Progenitor cell of endocrine pancreas (in vitro differentiated cells): ENCODE measurements at places on chromosomes 3 and 15. TPM values are rescaled to one million over a fixed set of nuclear protein-coding genes. Genes with fewer than 3 reads are reported as not detected.

DNA sequence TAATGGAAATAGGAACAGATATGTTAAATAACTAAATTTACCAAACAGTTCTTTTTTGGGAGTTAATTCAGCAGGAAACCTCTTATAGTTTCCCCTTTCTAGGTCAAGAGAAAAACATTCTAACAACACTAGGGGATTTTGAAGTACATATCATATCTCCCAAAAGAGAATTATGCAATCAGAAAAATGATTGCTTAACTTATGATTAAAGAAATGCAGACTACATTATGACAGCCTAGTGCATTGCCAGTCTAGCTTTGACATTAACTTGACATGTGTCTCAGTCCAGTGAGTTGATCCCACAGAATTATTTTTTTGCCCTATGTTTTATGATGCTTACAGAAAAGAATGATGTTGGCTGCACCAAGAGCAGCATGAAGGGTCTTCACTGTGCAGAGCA lies 31.7 kb upstream of the NPHP3 start:
- DNase-seq = no peak
- H3K4me1 ChIP-seq = no peaks in the 10 kb centered on the region
- no peaks in the 10 kb centered on the region for H3K36me3 ChIP-seq
- H3K27ac ChIP-seq = no peak overlapping the region
- H3K27me3 ChIP-seq = no peaks in the 10 kb centered on the region

DNA sequence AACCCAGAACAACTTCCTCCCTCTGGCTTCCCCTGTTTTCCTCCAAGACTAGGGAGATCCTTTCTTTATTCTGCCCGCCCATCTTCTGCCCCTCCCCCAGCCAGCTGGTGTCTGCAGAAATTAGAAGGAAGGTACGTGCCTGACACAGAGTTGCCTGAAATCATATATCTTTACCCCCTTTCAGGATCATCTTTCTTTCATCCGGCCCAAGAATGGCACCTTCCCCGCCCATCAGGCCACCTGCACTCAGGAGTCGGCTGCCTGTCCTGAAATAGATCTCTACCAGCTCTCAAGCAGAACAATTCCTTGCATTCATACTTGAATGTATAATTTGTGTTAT lies 133.7 kb downstream of the VGLL4 start:
- peaks cover 4% of the 10 kb centered on the region for H3K36me3 ChIP-seq
- no peaks in the 10 kb centered on the region for H3K27me3 ChIP-seq
- H3K27ac ChIP-seq = peak overlapping the region; percentile 42
- H3K4me3 ChIP-seq = no peak overlapping the region
- DNase-seq = no peak

The POLQ gene
- total RNA-seq = 9.6 and 9.9 TPM in 2 replicates

DNA sequence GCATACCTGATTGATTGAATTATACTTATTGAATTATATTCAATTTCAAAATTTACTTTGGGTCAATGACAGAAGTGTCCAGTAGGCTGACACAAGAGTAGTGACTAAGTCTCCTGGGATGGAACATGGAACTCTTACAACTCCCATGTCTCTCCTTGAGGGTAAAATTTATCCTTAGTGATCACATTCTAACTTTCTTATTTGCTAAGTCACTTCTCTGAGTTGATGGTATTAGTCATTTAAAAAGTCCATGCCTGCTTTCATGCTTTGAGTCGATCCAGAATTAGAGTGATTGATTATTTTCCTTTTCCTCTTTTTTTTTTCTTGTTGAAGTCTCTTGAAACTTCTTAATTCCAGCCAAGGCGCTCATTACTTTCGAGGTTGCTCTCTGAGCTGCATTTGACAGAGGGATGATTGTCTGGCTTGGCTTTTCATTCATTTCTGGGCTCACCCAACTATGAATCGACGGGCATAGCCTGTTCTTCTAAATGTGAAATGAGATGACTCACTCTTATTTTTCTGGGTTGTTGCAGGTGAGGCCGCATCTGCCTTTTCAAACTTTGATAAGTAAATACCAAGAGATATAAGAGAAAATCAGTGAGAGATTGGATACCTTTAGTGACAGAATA lies 34.9 kb downstream of the LRRC3B start:
- no peak for DNase-seq
- H3K27ac ChIP-seq = no peak overlapping the region
- no peaks in the 10 kb centered on the region for H3K36me3 ChIP-seq

The MCTP2 gene
- 2.6 and 5.4 TPM in 2 replicates for total RNA-seq

GRCh38 chr15:95591886-95592285 lies 738.6 kb upstream of the NR2F2 start:
- H3K27me3 ChIP-seq = peaks cover 2% of the 10 kb centered on the region
- H3K4me3 ChIP-seq = no peak overlapping the region
- H3K27ac ChIP-seq = no peak overlapping the region
- no peak for DNase-seq
- H3K4me1 ChIP-seq = no peaks in the 10 kb centered on the region

- H3K36me3 ChIP-seq = no peaks in the 10 kb centered on the region
- H3K4me3 ChIP-seq = no peak overlapping the region
- H3K27ac ChIP-seq = no peak overlapping the region
- peaks cover 4% of the 10 kb centered on the region for H3K4me1 ChIP-seq
- no peak for DNase-seq
Observed at GRCh38 chr3:36147934-36148558, 232.3 kb upstream of the STAC start.

GRCh38 chr3:129261894-129262293 lies 12.5 kb downstream of the COPG1 start:
- H3K4me3 ChIP-seq = no peak overlapping the region
- no peak overlapping the region for H3K27ac ChIP-seq
- no peak for DNase-seq
- no peaks in the 10 kb centered on the region for H3K4me1 ChIP-seq
- no peaks in the 10 kb centered on the region for H3K27me3 ChIP-seq

DNA sequence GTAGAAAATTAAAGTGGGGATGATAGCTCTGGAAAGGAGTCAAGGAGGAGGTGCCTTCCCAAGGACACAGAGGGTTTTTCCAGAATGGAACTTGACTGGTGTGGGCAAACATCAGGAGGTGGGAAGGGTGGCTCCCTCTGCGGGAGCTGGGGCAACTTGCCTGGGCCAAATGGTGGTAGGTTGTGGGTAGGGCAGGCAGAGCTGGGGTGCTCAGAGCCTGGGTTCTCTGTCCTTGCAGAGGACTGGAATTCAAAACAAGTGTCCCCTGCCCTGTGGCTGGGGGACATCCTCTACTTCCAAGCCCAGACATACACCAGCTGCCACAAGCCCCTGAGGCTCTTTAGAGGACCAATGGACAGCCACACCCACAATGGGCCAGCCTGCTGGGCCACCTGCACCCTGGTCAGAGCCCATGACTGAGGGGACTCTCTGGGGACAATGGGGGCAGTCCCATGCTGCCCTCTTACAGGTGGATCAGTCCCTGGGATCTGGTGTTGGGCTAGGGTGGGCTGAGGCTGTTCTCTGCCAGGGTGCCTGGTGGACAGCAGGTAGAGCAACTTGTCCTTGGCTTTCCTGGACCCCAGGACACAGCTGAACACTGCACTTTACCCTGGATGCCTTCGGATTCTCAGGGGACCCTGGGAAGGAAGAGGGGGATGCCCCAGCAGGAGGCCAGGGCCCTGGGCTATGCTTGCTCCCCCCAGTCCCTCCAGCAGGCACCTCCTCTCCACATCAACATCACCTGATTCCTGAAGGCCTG lies 38.6 kb upstream of the CSPG4 start:
- no peaks in the 10 kb centered on the region for H3K27me3 ChIP-seq
- H3K4me1 ChIP-seq = no peaks in the 10 kb centered on the region
- DNase-seq = no peak
- no peak overlapping the region for H3K4me3 ChIP-seq
- H3K27ac ChIP-seq = no peak overlapping the region
- no peaks in the 10 kb centered on the region for H3K36me3 ChIP-seq

DNA sequence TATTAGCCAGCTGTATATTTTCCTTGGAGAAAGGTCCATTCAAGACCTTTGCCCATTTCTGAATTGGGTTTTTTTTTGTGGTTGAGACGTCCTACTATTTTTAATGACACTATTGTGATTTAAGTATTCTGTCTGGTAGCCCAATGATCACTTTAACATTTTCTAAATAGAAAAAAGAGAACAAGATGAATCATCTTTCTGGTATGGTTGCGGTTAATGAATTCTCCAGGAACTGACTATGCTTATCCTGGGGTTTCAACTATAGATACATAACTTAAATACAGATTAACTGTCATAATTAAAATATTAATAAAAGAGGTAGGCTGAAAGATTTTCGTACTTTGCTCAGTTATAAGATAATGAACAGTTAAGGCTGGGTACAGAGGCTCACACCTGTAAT lies 51.9 kb downstream of the PBRM1 start:
- no peak for DNase-seq
- H3K4me1 ChIP-seq = no peaks in the 10 kb centered on the region
- no peak overlapping the region for H3K27ac ChIP-seq
- no peak overlapping the region for H3K4me3 ChIP-seq
- H3K36me3 ChIP-seq = peaks cover 12% of the 10 kb centered on the region
- no peaks in the 10 kb centered on the region for H3K27me3 ChIP-seq
